ENCODE measurements at places on chromosomes 5 and 9.

GRCh38 chr5:89850513-89850865 is 559.1 kb downstream of the CETN3 start:
- DNase-seq = no peak

GRCh38 chr5:176155922-176156359 is 82.3 kb upstream of the SIMC1 start:
- no peak for DNase-seq

DNA sequence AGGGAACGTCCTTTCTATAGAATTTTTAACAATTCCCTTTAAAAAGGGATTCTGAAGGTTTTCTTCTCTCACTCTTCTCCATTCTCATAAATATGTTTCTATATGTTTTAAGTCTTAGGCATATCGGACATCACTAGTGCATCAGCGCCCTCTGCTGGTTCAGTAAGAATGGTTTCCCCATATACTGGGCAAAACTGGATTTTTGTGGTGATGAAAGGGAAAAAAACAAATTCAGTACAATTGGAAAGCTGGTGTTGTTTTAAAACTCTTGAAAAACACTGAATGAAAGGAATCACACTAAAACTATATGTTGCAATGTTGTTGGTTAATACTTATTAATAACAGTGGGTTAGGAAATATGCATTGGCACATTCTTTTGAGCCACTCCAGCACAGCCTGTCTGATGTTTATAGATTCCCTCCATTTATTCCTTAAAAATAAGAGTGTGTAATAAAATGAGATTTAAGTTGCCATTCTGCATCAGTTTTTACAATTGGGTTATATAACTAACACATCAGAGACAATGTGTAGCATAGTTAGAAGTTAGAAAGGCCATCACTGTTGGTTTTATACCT is 15.8 kb downstream of the CWC27 start:
- peak; percentile 42 for DNase-seq

GRCh38 chr9:86253577-86253976 is 5.9 kb downstream of the C9orf153 start:
- DNase-seq = no peak

DNA sequence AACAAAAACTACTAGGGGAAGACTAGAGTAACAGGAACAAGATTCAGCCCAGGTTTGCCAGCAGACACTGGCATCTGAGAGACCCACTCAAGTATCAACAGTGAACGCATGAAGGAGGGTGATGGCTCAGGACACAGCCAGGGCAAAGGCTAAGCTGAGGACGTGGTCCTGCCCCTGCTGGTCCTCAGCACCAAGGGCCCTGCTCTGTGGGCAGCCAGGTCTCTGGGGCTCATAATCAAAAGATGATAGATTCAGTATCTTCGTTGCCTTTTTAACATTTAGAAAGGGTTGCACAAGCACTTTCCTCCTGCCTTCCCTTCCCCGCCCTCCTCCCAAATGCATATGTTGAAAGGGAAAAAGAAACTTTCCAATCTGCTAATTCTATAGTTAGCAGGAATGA is 31.5 kb downstream of the MACROH2A1 start:
- DNase-seq = no peak

- no peak for DNase-seq
These were observed 238.0 kb upstream of the PTGER4 start for GRCh38 chr5:40441733-40442132.

DNA sequence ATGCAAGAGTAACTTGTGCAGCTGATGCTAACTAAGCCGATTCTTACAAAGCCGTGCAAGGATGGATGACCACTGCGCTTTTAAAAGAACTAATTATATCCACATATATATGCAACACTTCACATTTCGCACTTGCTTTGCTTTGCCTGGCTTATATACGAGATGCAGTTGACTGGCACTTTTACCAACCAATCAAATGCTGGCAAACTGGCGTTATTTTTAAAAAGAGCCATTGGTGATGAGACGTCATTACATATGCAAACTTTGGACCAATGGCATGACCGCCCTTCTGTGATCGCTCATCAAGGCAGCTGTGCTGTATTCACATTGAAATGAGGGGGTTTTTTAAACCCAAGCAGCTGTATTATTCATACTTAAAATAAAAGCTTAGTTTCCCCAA is 1147.7 kb upstream of the WWC1 start:
- DNase-seq = no peak

- DNase-seq = no peak
These were observed 98.1 kb upstream of the IFNK start for GRCh38 chr9:27425827-27426510.

DNA sequence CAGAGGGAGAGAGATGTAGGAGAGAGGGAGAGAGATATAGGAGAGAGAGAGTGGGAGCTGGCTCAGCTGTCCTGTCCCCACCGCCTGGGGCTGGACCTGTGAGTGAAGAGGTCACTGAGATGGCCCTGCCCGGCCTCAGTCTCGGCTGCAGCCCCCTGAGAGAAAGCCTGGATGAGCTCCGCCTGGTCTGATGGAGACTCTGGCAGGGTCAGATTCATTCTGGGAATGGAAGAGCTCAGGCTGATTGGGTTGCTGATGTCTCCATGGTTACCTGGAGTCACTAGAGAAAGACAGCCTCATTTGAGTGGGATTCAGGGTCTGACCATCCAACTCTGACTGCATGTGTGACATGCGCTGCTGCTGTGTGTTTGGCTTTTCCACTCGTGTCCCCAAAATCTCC is 27.1 kb upstream of the SEMA4D start:
- DNase-seq = no peak

- peak; percentile 25 for DNase-seq
These were observed 1.6 kb downstream of the ANXA2R start for GRCh38 chr5:43038496-43038989.

DNA sequence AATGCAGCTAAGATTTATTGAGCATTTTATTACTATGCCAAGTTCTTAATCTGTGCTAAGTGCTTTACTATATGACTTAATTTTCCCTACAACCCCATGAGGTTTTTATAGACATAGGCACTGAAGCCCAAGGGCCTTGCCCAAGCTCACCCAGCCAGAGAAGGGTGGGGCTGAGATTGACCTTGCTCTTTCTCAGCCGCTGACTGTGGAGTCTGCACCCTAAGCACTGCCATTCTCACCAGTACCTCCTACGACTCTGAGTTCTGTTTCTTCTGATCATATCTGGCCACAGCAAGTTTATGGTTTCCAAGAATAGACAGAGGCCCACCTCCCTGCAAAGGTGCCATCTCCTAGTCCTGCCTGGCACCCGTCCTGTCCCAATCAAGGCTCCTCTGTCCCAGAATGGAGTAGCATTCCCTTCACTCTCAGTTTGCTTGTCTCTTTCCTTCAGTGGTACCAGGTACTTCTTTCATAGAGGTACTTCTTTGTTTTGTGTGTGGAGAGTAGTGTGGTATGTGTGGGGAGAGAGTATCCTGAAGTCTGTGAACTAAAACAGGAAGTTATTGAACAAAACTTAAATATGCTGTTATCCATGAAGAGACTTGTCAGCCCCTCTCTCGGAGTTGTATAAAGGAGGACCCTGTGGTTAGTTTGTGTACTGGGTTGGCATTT is 42.6 kb downstream of the CSF1R start:
- no peak for DNase-seq

DNA sequence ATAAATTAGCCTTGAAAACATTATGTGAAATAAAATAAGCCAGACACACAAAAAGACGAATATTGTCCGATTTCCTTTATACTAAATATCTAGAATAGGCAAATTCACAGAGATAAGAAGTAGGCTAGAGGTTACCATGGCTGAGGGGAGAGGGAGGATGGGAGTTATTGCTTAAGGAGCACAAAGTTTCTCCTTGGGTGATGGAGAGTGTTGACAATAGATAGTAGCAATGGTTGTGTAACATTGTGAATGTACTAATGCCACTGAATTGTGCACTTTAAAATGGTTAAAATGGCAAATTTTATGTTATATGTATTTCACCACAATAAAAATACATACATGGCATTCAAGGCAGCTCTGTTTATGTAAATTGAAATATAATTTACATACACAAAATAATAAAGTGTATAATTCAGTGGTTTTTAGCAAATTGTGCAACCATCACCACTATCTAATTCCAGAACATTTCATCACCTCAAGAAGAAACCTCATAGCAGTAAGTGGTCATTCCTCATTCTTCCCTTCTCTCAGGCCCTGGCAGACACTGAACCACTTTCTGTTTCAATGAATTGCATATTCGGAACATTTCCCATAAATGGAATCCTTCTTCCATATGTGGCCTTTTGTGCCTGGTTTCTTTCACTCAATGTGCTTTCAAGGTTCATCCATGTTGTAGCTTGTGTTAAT is 59.2 kb downstream of the NDST1 start:
- DNase-seq = no peak

DNA sequence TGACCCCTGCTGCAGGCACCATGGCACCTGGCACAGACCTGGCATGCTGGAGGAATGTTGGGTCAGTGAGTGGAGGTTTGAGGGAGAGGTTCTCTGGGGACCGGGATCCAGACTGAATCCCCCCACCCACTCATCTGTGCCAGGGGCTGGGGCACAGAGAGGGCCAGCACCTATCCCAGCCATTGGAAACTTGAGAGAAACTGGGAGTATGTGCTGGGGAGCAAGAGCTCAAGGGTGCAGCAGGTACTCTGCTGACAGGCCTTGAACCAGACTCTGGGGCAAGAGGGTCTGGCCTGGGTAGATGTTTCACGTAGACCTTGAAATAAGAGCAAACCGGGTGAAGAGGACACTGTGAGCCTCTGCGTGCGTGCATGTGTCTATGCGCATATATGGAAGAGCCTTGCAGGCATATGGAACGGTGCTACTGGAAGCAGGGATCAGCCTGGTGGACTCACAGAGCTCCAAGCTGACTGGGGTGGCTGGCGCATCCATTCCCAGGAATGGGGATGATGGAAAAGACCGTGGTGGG is 8.8 kb downstream of the FGF18 start:
- no peak for DNase-seq

DNA sequence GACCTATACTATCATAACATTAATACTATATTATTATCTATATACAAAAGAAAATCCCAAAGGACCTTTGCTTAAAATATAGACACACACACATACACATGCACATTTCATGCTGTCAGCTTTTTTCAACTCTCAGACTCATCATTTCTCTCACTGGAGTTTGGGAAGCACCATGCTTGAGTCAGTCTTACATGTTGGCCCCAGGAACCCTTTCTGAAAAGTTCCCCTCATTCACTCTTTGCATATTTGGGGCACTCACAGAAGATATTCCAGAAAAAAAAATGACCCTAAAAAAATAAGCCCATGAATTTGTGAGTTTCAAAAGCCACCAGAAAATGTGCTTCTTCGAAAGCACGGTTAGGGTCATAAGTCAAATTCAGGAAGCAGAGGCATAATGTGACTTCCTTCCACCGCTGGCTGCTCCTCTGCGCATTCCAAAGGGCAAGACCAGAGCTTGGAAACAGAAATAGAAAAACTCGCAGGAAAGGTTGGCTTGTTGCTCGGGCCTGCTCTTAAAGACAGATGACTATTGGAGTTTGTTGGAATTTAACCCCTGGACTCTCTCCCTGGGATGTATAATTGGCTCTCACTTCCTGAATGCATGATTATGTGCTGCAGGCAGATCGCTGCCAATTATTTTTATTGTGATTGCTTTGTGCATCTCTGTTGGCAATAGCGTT is 129.7 kb upstream of the IQGAP2 start:
- DNase-seq = no peak

- DNase-seq = no peak
These were observed 92.6 kb downstream of the STK32A start for GRCh38 chr5:147327421-147327820.

DNA sequence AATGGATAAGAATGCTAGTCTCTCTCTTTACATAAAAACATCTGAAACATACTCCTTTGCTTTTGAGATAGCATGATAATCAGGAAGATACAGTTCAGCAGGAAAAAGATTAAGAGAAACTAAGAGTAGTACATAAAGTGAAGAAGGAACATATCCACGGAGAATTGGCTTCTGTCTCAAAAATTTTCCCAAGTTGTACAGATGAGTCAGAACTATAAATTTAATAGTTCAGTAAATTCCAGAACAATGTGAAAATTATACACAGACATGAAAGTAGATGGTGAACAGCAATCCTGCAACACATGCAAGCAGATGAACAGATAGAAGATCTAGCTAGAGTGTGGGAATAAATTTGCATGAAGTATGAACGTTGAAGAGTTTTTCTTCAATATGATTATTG is 691.4 kb upstream of the RIOK2 start:
- no peak for DNase-seq

- DNase-seq = no peak
These were observed 22.8 kb downstream of the URM1 start for GRCh38 chr9:128393970-128394369.
